ENCODE measurements at places on chromosomes 3 and 15.
A peak's percentile ranks its signal among the peaks of the same experiment; 100 is the strongest.

DNA sequence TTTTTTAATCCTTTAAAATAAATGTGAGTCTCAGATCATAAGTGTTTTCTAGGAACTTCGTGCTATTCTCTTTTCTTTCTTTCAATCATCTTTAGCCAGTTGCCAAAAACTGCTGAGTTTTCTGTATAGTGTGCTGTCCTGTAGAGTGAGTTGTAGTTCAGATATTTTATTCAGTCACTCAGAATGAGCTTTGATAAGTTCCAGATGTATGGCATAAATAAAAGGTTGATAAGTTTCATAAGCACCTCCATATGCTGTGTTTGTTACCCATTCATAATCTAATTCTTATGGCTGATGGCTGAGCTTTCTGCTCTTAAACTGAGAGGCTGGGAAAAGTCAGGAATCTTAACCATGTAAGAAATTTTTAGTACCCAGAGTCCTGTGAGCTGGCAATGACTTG lies 59.3 kb upstream of the COL6A6 start:
- DNase-seq: no peak

GRCh38 chr3:141000027-141000663 lies 51.0 kb upstream of the SPSB4 start:
- DNase-seq: no peak

DNA sequence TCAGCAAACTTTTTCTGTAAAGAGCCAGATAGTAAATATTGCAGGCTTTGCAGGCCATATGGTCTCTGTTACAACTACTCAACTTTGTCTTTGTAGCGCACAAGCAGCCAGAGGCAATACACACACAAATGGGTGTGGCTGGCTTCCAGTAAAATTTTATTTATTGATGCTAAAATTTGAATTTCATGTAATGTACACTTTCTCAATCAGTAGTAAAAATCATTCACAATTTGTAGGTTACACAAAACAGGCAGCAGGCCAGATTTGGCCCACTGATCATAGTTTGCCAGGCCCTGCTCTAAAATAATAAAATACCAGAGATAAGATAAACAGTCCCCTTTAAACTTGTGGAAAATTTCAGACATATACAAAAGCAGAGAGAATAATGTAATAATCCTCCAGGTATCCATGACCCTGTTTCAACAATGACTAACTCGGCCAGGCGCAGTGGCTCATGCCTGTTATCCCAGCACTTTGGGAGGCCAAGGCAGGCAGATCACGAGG lies 330.3 kb downstream of the SHQ1 start:
- no peak for DNase-seq

GRCh38 chr3:126436826-126437717 lies 38.6 kb downstream of the ZXDC start:
- no peak for DNase-seq

- peak; percentile 86 for DNase-seq
Observed at GRCh38 chr3:127796045-127796830, 26.1 kb downstream of the MGLL start.

GRCh38 chr3:78765671-78766485 lies 1001.9 kb downstream of the ROBO1 start:
- DNase-seq: no peak

- DNase-seq: no peak
Observed at GRCh38 chr3:150783920-150784746, 21.2 kb upstream of the SIAH2 start.

DNA sequence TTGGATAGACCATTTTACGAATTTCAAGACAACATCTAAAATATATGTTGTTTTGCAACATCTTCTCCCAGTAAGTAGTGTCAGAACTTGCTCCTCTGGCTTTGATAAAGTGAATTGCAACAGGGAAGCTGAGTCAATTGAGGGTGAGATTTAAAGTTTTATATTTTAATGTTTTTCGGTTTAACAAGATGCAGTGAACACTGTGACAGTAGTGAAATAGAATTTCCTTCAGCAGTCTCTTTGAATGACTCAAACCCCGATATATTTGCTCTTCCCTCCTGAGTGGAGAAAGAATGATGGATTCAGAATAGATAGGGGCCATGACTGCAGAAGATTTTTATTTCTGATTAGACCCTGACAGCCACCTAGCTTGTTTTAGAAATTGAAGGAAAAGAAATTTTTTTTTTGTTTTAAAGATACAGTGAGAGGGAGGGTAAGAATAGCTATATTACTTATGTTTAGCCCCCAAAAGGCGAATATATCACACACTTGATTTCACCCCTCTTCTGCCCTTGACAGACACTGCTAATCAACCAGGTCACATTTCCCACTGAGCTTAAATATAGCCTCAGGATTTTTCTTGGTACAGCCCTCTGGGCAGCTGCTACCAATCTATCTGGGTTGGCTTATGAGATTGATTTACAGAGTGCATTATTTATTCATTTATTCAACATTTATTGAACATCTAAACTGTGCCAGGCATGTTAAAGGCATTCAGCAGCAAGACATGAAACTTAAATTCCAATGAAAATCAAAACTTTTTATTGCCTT lies 183.3 kb upstream of the ADAMTS9 start:
- DNase-seq: no peak

DNA sequence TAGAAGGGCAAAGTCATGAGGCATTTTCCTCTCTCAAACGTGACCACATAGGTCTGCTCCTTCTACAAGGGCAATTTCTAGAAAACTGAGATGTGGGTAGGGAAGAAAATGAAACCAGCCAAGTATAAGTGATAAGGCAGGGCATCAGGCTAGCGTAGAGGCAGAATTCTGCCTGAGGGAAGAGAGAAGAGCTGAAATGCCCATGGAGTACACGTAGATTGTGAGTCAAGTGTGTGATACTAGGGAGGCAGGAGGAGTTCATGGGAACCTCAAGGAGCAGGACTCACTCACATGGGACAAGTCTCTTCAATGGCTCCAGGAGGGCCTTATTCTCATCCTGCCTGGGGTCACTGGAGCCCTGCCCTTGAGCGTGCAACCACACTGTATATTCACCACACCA lies 34.9 kb upstream of the PPP4R2 start:
- no peak for DNase-seq

DNA sequence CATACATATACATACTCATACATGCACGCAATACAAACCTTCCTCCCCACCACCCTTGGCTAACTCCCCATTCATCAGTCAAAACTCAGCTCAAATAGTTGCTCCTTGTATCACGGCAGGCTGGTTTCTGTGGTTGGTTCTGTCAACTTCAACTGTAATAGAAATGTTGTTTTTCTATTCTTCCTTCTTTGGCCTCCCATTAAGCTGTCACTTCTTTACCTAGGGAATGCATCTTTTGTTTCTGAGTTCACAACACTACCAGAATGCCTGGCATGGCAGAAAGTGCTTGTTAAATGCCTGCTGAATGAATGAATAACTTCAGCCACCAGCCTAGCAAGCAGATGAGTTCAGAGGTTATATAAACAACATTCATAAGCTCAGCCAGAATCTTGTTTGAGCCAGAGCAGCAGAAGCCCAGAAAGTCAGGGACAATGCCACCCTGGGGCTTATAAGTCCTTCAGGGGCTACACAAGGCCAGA lies 63.1 kb downstream of the B3GALNT1 start:
- no peak for DNase-seq

- DNase-seq: no peak
Observed at GRCh38 chr15:27237319-27237939, 266.4 kb downstream of the GABRG3 start.

- no peak for DNase-seq
Observed at GRCh38 chr3:141875893-141876380, 506 bp upstream of the ATP1B3 start.

DNA sequence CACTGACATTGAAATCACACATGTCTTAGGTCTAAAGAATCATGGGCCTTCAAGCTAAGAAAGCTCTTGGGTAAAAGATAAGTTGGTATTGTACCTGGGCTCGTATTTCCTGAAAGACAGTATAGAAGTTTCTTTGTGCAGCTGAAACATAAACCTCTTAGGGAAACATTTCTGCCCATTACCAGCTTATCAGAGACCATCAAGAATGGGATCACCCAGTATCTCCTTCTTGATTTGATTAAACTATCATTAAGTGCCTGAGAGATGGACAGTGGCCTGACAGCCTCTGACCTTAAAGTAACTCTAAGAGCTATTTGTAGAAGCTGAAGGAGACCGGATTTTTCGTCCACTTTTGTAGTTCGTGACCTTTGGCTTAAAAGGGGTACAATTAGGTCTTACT lies 265.3 kb downstream of the ERC2 start:
- DNase-seq: no peak

DNA sequence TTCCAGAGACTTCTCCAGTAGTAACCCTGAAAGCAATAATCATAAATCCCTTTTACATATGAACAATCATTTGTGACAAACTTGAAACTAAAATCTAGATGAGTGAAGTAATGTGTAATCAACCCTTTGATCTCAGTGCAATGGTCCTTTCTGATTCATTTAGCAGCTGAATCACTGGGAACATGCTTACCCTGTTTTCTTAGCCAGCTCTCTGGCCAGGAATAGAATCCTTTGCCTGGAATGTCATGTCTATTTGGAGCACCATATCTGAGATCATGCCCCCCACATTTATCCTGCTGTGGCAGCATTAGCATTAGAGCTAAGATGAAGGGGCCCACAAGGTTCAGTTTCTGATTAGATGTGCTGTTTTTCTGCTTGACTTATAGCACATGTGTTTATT lies 309.8 kb downstream of the OXSM start:
- no peak for DNase-seq

All from NCI-H187 treated with DMSO at 0.1 percent for 48 hours (cell line).